ENCODE measurements at places on chromosomes 12 and 14.

DNA sequence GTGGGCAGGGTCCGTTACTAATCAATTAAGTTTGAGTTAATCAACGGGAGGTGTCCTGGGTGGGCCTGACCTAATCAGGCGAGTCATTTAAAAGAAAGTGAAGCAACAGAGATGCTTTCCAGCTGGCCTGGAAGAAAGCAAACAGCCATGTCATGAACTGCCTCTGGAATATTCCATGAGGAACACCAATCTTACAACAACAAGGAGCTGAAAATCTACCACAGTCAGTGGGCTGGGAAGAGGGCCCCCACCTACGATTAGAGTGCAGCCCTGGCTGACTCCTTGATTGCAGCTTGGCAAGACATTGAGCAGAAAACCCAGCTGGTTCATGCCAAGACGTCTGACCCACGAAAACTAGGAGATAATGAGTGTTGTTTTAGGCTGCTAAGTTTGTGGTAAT, 56.2 kb downstream of the SSPN start:
- no peak for DNase-seq

GRCh38 chr12:117472983-117473382, 111.6 kb upstream of the NOS1 start:
- DNase-seq: no peak

DNA sequence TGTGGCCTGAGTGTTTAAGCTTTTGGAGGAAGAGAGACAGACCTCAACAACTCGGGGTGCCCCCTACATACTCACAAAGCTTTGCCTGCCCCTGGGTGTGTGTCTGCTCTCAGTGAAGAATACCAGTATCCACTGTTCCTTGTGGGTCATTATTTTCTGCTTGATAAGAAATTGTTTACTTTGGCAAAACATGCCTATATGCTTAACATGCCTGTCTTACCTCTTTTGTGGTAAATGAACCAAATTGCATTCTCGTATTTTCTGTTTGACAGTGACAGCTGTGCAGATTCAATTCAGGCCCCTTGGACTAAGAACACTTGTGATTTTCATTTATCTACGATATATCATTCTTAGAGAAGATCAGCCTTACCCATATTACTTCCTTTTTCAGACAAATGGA, 50.6 kb upstream of the REP15 start:
- no peak for DNase-seq

GRCh38 chr12:3726456-3726855, 26.5 kb downstream of the CRACR2A start:
- DNase-seq: peak; percentile 89

GRCh38 chr12:2570562-2570961, 224.2 kb upstream of the FKBP4 start:
- no peak for DNase-seq

DNA sequence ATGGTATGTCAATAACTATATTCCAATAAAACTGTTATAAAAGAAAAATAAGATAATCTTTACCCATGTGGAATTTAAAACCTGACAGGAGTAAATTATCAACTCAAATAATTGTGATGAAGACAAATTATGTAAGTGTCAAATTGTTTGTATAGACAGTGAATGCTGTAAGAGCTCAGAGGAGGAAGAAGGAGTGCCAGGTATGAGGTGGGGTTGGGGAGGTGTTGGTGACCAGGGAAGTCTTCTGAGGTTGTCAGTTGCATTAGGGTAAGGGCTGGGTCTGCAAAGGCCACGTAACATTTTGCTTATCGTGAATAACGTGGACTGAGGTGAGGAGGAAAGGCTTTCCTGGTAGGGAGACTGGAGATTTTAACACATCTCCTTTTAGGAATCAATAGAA, 2.5 kb upstream of the MAX start:
- DNase-seq: no peak

DNA sequence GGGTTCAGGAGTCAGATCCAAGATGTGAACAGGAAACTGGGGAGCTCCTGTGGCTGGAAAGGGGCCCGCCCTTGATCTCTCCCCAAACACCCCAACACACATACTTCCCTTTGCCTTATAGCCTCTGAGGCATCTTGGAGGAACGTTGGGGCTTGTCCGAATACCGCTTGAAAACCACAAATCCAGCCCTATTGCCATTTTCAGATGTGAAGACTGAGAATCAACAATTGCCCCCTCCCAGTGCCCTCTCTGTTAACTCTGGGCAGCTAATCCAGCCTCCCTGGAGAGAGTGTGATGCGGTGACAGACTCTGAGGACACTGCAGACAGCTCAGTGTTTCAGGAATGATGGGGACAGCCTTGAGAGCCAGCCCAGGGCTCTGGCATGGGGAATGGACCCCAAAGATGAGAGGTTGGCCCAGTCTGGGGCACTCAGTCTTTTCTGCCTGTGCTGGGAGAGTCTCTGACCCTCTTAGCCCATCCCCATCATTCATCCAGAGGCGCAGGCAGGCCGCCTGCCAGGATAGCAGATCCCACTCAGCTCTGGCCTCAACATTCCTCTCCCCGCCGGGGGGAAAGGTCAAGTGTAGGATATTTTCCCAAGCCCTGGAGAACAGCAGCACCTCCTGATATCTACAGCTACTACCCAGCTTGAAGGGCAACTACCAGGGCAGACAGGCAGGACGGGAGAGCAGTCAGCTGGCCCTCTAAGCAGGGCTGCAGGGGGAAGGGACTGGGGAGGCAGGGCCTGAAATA, 24.6 kb upstream of the LTBP2 start:
- no peak for DNase-seq

DNA sequence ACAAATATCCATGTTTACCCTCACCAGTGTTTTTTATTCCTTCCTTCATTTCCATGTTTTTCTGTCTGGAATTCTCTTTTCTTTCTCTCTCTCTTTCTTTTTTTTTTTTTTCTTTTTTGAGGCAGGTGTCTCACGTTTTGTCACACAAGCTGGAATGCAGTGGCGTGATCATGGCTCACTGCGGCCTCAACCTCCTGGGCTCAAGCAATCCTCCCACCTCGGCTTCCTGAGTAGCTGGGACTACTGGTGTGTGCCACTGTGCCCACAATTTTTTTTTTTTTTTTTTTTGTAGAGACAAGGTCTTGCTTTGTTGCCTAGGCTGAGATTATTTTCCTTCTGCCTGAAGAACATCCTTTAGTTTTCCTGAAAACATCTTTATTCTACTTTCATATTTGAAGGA, 15.0 kb upstream of the AMIGO2 start:
- DNase-seq: no peak

- DNase-seq: no peak
These were observed 9.8 kb upstream of the FKBP4 start for GRCh38 chr12:2785017-2785416.

- DNase-seq: no peak
These were observed 9.4 kb upstream of the PLBD2 start for GRCh38 chr12:113348849-113349536.

GRCh38 chr14:91215381-91215780, 29.1 kb downstream of the GPR68 start:
- no peak for DNase-seq

DNA sequence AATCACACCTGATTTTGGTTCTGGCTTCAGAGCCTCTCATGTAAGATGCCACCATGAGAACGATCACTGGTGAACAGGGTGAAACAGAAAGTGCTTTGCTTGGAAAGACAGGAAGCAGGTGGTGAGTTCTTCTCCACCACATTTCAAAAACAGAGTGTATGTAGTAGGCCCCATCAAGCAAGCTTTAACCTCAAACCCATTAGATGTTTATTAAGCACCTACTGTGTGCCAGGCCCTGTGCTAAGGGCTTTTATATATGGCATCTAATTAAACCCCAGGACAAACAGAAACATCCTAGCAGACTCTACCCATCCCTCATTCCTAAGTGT, 47.8 kb upstream of the MED13L start:
- no peak for DNase-seq

GRCh38 chr12:54416687-54417603, 2.1 kb downstream of the ITGA5 start:
- DNase-seq: no peak

GRCh38 chr12:3795492-3796133, 42.7 kb upstream of the CRACR2A start:
- DNase-seq: no peak

- no peak for DNase-seq
These were observed 39.9 kb downstream of the SOX5 start for GRCh38 chr12:23909551-23909950.

- DNase-seq: no peak
These were observed 104.9 kb downstream of the PDZRN4 start for GRCh38 chr12:41293011-41293410.

GRCh38 chr14:50062438-50063085, 53.8 kb downstream of the VCPKMT start:
- peak; percentile 83 for DNase-seq

GRCh38 chr14:105059035-105059924, 6.0 kb downstream of the GPR132 start:
- no peak for DNase-seq

- DNase-seq: no peak
These were observed 744 bp downstream of the ATP5MC2 start for GRCh38 chr12:53674977-53675700.

- no peak for DNase-seq
These were observed 18.0 kb upstream of the NT5DC3 start for GRCh38 chr12:103858953-103859601.

- DNase-seq: peak; percentile 75
These were observed 27.5 kb downstream of the TECPR2 start for GRCh38 chr14:102390064-102390855.

- DNase-seq: no peak
These were observed 40.8 kb downstream of the VDR start for GRCh38 chr12:47863985-47864384.

- DNase-seq: no peak
These were observed 13.9 kb downstream of the COPZ1 start for GRCh38 chr12:54338698-54339296.

GRCh38 chr12:120820884-120821510, 83.2 kb downstream of the SPPL3 start:
- peak; percentile 21 for DNase-seq

DNA sequence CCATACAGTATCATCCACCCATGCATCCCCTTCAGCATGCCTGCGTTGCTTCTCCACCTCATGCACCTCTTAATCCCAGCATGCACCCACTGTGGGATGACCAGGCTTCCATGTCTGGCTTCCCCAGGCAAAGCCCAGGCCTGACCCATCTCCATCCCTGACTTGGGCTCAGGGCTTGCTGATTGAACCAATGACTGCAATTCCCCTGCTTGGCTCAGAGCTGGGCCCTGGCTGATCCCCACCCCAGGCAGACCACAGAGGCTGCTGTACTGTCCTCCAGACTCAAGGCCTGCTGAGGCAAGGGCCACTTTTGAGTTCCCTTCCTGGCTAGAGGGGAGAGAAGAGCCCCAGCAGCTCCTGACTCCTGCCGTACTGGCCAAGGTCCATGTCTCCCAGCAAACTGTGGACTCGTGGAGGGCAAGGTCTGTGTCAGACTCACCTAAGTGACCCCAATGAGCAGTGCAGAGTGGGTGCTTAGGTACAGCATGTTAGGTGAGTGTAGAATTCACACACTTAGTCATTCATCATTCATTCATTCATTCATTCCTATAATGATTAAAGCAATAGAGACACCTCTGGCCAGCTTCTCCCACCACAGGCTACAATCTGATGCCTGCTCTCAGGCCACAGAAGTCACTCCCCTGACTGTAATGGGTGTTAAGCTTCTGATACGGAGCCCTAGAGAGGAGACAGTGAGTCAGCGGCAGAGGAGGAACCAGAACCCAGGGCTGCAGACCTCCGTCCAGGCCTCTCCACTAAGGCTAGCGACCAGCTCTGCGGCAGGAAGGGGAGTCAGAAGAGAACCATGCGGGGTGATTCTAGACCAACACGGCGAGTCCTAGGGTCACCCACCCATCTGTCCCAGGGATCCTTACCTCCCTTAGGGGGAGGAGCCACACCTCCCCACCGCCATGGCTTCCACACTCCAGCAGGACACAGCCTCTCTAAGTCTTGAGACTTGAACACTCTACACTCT, 2.9 kb downstream of the BEGAIN start:
- DNase-seq: no peak

GRCh38 chr14:24820616-24821015, 186.6 kb upstream of the GZMB start:
- DNase-seq: no peak

- DNase-seq: no peak
These were observed 65.6 kb downstream of the FERMT2 start for GRCh38 chr14:52885230-52885629.

- DNase-seq: no peak
These were observed 117.4 kb downstream of the GCH1 start for GRCh38 chr14:54785136-54785777.
